ENCODE measurements at places on chromosomes 12 and 14. TPM values are rescaled to one million over a fixed set of nuclear protein-coding genes. Genes with fewer than 3 reads are reported as not detected.

The TAMALIN gene
- 16.7 TPM for polyA plus RNA-seq

The MYO1H gene
- not detected for polyA plus RNA-seq

The CD163L1 gene
- not detected for polyA plus RNA-seq

The MTA1 gene
- 3.3 TPM for polyA plus RNA-seq

The ZNF219 gene
- polyA plus RNA-seq = 0.33 TPM

The TAS2R10 gene
- not detected for polyA plus RNA-seq

The SCNN1A gene
- not detected for polyA plus RNA-seq

The EPYC gene
- polyA plus RNA-seq = not detected

The OTX2 gene
- polyA plus RNA-seq = not detected

The MIP gene
- not detected for polyA plus RNA-seq

The PLEKHG7 gene
- 0.20 TPM for polyA plus RNA-seq

DNA sequence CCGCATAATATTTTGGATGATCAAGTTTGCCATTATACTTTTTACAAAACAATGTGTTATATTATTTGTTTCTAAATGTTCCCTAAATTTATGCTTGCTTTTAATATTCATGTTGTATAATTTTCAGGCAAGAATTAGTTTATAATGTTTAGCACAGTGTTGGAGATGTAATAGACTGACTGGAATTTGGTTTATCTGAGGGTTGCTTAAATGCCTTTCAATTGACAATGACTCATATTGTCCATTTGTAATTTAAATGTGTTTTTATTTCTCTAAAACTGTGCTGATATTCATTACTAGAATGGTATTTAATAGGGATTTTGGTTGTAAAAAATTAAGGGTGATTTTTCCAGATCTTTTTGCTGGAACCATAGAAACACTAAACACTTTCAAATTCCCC lies 788.4 kb downstream of the SLC6A15 start:
- H3K4me1 ChIP-seq = no peaks in the 10 kb centered on the region
- H3K27ac ChIP-seq = no peak overlapping the region
- H3K36me3 ChIP-seq = no peaks in the 10 kb centered on the region
- no peak overlapping the region for H3K4me3 ChIP-seq
- DNase-seq = no peak

DNA sequence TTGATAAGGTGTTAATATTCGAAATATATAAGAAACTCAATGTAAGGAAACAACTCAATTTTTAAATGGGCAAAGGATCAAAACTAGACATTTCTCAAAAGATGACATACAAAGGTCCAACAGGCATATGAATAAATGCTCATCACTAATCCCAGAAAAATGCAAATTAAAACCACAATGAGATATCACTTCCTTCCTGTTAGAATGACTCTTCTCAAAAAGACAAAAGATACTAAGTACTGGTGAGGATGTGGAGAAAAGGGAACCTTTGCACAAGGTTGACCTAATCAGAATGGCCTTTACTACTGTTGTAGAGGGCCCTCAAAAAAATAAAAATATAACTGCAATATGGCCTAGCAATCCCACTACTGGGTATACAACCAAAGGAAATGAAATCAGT lies 383.4 kb downstream of the KCNH5 start:
- no peak overlapping the region for H3K4me3 ChIP-seq
- H3K27me3 ChIP-seq = no peaks in the 10 kb centered on the region
- H3K36me3 ChIP-seq = no peaks in the 10 kb centered on the region
- H3K4me1 ChIP-seq = no peaks in the 10 kb centered on the region
- DNase-seq = no peak

DNA sequence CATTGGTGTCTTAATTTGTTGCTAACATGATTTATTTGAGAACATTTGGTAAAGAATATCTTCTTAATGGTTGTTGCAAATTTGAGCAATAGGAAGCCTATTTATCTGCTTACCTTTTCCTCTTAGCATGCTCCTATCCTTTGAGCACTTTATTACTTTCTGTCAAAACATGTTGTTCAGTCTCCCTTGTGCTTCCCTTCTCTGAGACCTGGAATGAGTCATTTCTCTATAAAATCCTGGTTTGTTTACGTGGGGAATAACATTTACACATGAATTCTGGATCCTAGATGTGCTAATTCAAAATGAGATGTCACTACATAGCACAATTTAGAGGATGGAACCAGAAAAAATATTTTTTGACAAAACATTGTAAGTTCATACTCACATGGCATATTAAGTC lies 844.0 kb upstream of the LRFN5 start:
- H3K4me3 ChIP-seq = no peak overlapping the region
- no peak for DNase-seq
- H3K4me1 ChIP-seq = no peaks in the 10 kb centered on the region
- H3K36me3 ChIP-seq = no peaks in the 10 kb centered on the region
- H3K27me3 ChIP-seq = no peaks in the 10 kb centered on the region

DNA sequence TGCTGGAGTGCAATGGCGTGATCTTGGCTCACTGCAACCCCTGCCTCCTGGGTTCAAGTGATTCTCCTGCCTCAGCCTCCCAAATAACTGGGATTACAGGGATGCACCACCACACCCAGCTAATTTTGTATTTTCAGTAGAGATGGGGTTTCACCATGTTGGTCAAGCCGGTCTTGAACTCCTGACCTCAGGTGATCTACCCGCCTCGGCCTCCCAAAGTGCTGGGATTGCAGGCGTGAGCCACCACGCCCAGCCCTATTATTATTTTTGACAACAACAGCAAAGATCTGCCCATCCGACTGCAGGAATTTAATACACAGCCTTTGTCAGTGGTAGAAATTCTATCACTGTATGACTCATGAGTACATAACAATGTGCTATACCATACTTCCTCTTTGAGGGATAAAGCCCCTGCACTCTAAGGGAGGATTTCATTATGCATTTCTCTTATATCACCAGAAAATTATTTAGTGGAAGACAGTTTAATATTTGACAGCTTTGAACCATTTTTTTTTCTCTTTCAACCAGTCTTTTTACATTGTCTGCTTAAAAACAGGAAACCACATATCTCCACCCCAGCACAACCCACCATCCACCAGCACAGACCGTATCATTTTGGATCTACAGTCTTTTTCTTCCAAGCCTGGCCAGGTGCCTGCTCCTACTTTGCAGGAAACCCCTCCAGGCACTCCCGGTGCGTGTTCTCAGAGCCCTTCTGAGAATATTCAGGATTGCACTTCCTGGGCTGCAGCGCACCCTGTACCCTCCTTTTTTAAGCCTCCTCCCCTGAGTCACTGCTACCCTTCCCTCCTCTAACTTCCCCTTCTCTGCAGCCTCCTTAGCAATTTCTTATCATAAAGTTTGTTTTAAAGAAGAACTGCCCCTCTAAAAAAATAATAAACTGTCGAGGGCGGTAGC lies 594 bp downstream of the ARHGDIB start:
- peak overlapping the region; percentile 99 for H3K4me3 ChIP-seq
- H3K27ac ChIP-seq = peak overlapping the region; percentile 99
- peaks cover 13% of the 10 kb centered on the region for H3K36me3 ChIP-seq
- no peaks in the 10 kb centered on the region for H3K27me3 ChIP-seq
- H3K4me1 ChIP-seq = peaks cover 63% of the 10 kb centered on the region
- no peak for DNase-seq

DNA sequence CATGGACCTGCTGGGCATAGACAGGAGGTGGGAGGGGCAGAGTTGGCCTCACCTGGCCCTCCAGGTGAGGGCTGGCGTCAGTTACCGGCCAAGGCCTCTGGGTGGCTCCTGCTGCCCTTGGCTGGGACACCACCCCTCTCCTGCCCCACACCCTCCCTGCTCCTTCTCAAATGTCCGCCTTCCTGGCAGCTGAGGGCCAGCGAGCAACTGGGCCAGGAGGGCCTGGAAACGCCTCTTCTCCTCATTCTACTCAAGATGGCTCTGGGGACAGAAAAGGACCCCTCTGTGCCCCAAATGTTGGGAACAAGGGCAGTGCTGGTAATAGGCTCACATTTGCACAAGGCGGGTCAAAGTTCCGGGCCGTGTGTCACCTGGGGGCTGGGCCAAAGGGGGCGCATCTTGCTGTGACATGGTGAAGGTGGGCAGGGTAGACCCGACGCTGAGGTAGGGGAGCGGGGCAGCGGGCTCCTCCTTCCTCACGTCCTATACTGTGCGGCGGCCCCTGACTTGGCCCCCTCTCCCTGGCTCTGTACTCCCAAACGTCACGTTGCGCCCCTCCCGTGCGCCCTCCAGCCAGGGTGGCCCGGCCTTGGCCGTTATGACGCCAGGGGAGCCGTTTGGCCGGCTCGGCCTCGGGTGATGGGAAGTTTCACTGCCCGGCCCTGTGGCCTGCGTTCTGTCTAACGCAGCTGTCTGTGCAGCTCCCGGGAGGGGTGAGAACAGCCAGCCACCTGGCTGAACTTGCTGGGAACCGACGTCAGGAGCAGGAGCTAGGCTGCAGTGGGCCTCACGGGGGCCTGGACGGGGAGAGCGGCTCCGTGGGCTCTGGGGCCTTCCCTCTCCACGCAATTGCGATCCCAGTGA lies 18.0 kb upstream of the DLK1 start:
- H3K27ac ChIP-seq = no peak overlapping the region
- H3K36me3 ChIP-seq = no peaks in the 10 kb centered on the region
- H3K27me3 ChIP-seq = peaks cover 38% of the 10 kb centered on the region
- DNase-seq = no peak
- peaks cover 8% of the 10 kb centered on the region for H3K4me1 ChIP-seq

- peaks cover 2% of the 10 kb centered on the region for H3K36me3 ChIP-seq
- peaks cover 20% of the 10 kb centered on the region for H3K4me1 ChIP-seq
- no peak overlapping the region for H3K27ac ChIP-seq
- DNase-seq = peak; percentile 7
- peak overlapping the region; percentile 93 for H3K4me3 ChIP-seq
Observed at GRCh38 chr14:94129758-94130414, 482 bp upstream of the IFI27L2 start.

- H3K27ac ChIP-seq = no peak overlapping the region
- H3K4me3 ChIP-seq = peak overlapping the region; percentile 75
- H3K36me3 ChIP-seq = peaks cover 3% of the 10 kb centered on the region
- peak; percentile 45 for DNase-seq
- no peaks in the 10 kb centered on the region for H3K27me3 ChIP-seq
- H3K4me1 ChIP-seq = peaks cover 17% of the 10 kb centered on the region
Observed at GRCh38 chr14:54782751-54783659, 119.6 kb downstream of the GCH1 start.

DNA sequence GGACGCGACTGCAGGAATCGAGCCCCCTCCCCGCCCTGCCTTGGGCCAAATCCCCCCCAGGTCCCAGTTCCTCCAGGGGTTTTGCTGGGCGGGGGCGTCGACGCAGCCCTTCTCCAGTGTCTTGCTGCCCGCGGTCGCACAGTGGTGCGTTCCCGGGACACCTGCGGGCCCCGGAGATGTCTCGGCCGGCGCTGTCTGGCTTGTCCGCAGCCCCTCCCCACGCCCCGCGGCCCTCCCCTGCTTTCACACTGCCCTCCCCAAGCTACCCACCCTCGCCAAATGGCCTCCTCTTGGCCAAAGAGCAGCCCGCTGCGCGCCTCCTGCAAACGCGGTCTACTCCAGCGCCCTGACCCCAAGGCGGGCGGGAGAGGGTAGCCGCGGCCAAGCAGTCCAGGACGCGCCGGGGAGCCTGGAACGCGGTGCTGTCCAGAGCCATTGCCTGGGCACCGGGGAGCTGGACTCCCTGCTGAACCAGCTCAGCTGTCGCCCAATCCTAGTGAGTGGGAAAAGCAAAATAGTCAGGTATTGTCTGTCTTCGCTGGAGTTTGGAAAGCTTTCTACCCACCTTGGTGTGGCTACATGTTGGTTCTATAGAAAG lies 122.0 kb downstream of the AACS start:
- H3K36me3 ChIP-seq = no peaks in the 10 kb centered on the region
- peaks cover 11% of the 10 kb centered on the region for H3K4me1 ChIP-seq
- peaks cover 52% of the 10 kb centered on the region for H3K27me3 ChIP-seq
- H3K27ac ChIP-seq = no peak overlapping the region
- DNase-seq = no peak
- H3K4me3 ChIP-seq = peak overlapping the region; percentile 76

- no peak for DNase-seq
- H3K4me1 ChIP-seq = no peaks in the 10 kb centered on the region
- H3K36me3 ChIP-seq = no peaks in the 10 kb centered on the region
- no peaks in the 10 kb centered on the region for H3K27me3 ChIP-seq
- no peak overlapping the region for H3K27ac ChIP-seq
- H3K4me3 ChIP-seq = no peak overlapping the region
Observed at GRCh38 chr12:75130811-75131210, 78.8 kb downstream of the KCNC2 start.

- no peak overlapping the region for H3K4me3 ChIP-seq
- H3K27ac ChIP-seq = peak overlapping the region; percentile 39
- no peaks in the 10 kb centered on the region for H3K27me3 ChIP-seq
- H3K36me3 ChIP-seq = peaks cover 10% of the 10 kb centered on the region
- peaks cover 40% of the 10 kb centered on the region for H3K4me1 ChIP-seq
Observed at GRCh38 chr12:47231456-47231855, 151.7 kb upstream of the AMIGO2 start.

GRCh38 chr12:53120685-53121525 lies 17.6 kb downstream of the SOAT2 start:
- no peak overlapping the region for H3K27ac ChIP-seq
- no peak overlapping the region for H3K4me3 ChIP-seq
- H3K27me3 ChIP-seq = peaks cover 5% of the 10 kb centered on the region
- DNase-seq = no peak
- no peaks in the 10 kb centered on the region for H3K36me3 ChIP-seq

- H3K4me1 ChIP-seq = no peaks in the 10 kb centered on the region
- no peak overlapping the region for H3K27ac ChIP-seq
- no peak for DNase-seq
- no peak overlapping the region for H3K4me3 ChIP-seq
Observed at GRCh38 chr14:67170660-67171059, 18.6 kb upstream of the GARIN2 start.

DNA sequence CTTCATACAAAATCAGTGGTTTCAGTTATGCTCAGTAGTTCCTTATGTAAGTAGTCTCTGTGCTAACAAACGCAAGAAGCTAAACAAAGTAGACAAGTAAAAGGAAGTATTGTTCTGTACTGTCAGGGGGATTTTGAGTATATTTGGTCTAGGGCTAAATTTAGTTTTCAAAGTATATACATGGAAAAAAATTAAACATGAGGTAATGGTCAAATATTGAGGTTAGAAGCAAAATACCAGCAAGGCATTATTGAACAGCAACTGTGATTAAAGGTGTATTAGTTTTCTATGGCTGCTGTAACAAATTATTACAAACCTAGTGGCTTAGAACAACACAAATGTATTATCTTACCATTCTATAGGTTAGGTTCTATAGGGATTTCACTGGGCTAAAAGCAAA lies 18.8 kb downstream of the GNG2 start:
- peaks cover 58% of the 10 kb centered on the region for H3K4me1 ChIP-seq
- DNase-seq = no peak
- H3K36me3 ChIP-seq = peaks cover 13% of the 10 kb centered on the region
- H3K27ac ChIP-seq = peak overlapping the region; percentile 88

- no peak for DNase-seq
- no peak overlapping the region for H3K4me3 ChIP-seq
- no peaks in the 10 kb centered on the region for H3K27me3 ChIP-seq
- H3K4me1 ChIP-seq = peaks cover 25% of the 10 kb centered on the region
- no peaks in the 10 kb centered on the region for H3K36me3 ChIP-seq
Observed at GRCh38 chr14:63428486-63428885, 109.8 kb upstream of the GPHB5 start.

- no peaks in the 10 kb centered on the region for H3K36me3 ChIP-seq
- peaks cover 20% of the 10 kb centered on the region for H3K27me3 ChIP-seq
- no peak for DNase-seq
- H3K27ac ChIP-seq = no peak overlapping the region
- no peaks in the 10 kb centered on the region for H3K4me1 ChIP-seq
Observed at GRCh38 chr14:24789378-24789884, 155.4 kb upstream of the GZMB start.

All from naive B cell (primary cell).